ENCODE measurements at places on chromosomes 6 and 20. TPM values are rescaled to one million over a fixed set of nuclear protein-coding genes. Genes with fewer than 3 reads are reported as not detected.

DNA sequence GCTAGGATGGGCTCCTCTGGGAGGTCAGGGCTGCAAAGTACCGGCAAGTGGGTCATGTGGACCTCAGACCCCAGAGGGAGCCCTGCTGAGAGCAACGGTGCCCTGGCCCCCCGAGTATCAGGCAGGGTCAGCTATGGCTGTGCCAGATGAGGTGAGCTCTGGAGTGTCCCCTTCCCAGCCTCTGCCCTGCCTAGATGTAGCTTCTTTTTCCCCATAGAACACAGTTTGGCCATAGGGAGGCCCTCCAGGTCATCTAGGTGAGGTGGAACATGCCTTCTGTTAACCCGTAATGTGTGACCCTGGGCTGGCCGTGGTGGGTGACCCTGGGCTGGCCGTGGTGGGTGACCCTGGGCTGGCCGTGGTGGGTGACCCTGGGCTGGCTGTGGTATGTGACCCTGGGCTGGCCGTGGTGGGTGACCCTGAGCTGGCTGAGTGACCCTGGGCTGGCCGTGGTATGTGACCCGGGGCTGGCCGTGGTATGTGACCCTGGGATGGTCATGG lies 21.2 kb upstream of the PCMTD2 start:
- no peak for DNase-seq

DNA sequence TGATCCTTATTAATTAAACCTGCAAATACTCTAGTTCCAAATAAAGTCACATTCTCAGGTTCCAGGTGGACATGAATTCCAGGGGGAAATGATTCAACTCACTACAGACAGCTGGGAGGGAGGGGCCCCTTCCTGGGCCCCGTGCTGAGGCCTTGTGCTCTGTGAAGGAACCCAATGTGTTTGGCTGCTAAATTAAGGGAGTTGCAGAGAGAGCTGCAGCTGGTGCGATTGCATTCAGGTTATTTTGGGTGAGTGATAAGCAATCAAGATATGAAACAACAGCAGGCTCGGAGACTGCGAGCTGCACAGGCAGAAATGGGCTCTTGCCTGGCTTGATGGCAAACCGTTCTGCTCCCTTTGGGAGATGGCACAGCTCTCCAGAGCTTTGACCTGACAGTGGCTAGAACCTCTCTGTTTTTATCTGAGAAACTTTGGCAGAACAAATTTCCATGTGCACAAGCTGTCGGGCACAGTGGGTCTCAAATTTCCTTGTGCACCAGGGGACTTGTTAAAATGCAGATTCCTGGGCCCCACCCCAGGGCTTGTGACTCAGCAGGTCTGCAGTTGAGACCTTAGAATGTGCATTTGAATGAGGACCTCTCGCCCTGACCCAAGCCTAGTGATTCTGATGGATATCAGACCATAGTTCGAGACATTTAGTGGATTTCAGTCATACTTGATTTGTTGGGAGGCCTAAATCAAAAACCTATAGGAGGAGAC lies 9.8 kb downstream of the MAPK13 start:
- DNase-seq = no peak

DNA sequence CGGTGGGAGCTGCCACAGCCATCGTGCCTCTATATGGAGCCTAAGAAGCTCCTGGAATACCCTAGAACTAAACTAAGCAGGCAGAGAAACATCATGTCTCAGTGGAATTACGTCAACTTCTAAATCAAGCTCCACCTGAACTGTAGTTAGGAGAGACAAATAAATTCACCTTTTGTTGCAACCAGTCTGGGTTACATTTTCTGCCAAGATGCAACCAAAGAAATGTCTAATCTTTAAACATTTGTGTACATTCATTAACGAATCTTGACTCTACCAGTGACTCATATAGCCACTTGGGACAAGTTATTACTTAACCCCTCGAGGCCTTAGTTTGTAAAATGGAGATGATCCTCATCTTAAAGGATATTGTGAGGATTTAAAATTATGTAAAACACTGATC lies 8.9 kb downstream of the PTPRK start:
- DNase-seq = no peak

DNA sequence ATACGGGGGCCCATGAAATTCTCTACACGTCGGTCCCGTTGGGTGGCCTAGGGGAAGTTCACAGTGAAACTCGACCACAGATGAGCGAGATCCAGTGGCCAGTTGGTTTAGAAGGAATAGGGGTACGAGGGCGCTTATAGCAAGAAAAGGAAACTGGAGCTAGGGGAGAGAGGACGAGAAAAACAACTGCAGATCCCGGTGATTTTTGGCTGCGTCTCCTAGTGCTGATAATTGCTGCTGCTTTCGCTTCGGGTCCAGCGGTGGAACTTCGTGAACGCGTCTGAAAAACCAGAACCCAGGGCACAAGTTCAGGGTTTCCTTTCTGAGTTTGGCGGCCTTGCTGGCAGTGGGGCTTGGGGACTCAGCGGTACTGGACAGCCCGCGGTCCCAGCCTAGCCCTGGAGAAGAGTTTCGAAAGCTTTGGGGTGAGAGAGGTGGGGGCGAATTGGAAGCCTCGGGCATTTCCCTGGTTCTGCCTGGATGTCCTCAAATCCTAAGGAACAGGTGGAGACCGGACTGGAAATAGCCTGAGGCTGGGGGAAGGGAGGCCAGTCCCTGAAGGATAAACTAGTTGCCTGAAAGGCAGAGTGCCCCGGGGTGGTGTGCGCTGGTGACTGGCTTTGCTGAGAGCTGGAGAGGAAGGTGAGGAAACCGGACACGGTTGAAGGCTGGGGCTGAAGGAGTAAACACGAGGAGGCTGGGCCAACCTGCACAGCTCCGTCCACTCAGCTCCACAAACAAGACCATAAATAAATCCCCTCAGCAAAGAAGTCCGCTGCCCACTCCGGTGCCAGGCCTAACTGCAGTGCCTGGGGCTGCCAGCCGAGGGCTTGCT lies 793 bp downstream of the GMPR start:
- peak; percentile 39 for DNase-seq

DNA sequence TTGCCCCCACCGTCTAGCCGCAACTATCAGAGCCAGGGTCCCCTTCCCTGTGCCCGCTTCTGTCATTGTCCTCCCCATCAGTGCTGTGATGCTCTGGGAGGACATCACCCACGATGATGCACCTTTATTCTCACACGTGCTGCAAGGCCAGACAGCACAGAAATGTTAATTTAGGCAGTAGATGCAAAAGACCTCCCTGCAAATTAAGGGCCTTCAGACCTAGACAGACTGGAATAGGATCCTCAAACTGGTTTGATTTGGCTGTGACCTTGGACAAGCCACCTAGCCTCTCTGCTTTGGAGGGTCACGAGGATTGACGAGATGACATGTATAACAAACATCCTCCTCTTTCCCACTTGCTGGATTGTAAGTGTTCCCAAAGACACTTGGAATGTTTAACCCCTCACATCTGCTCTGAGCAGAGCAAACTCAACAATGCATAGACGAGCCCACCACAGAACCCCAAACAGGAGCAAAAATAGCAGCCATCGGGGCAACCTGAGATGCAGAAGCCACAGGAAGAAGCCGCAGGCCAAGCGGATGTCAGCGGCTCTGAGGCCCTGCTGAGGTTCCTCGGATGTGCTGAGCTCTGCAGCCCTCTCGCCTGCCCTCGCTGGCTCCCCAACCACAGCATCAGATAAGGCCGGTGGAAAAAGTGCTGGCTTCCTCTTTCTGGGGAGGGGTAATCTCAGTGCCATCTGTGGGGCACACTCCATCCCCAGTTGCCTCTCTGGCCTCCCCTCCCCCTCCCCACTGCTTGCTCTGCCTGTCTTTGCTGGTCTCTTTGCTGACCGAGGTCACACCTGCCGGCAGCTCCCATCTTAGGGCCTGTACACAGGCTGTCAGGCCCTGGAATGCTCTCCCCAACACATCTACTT lies 35.3 kb downstream of the TOX2 start:
- DNase-seq = peak; percentile 91

GRCh38 chr6:149939356-149939648 lies 2.5 kb upstream of the ULBP2 start:
- DNase-seq = no peak

- peak; percentile 61 for DNase-seq
Measured at GRCh38 chr6:14046476-14047068, 71.0 kb upstream of the CD83 start.

- no peak for DNase-seq
Measured at GRCh38 chr6:11207199-11207968, 25.1 kb downstream of the NEDD9 start.

DNA sequence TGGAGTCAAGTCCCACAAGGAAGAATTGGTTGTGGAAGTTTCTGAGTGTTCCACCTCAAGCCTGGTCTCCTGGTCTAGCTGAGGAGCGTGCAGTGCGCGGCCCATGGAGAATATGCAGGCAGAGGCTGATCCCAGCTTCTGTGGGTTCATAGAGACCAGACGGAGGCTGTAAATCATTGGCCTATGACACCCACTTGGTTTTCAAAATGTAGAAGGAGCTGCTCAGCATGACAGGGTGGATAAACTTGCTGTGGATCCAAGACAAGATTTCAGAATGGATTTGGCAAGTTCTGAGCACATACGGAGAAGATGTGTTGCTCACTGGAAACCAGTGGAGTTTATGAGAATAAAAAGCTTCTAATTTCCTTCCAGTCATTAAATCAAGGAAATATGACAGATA lies 744 bp downstream of the KIF25 start:
- DNase-seq = no peak

- no peak for DNase-seq
Measured at GRCh38 chr20:23691675-23692074, 2.8 kb upstream of the CST4 start.

- peak; percentile 20 for DNase-seq
Measured at GRCh38 chr6:158536891-158537798, 22.7 kb upstream of the TMEM181 start.

DNA sequence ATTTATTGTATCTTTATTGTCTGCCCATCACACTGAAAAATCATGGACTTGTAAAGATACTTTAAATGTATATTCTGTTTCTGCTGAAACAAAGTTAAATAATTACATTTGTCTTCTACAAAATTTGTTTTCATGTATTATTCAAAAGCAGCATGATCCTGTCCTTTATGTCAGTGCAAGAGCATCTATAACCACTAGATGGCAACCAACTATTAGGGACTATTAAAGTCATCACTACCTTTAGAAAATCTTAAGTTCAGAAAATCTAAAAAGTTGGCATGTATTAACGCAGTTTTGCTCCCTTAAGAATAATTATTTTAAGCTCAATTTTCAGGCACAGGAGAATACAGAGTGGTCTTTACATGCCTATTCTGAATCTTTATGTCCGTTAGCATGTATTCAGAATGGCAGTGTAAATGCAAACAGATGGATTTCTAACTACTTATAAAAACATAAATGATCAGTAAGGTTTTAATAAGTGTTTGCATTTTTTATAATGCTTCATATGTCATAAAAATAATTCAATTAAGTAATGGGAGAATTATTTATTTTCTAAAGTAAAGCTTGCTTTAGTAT lies 17.8 kb downstream of the TMEM30A start:
- no peak for DNase-seq

DNA sequence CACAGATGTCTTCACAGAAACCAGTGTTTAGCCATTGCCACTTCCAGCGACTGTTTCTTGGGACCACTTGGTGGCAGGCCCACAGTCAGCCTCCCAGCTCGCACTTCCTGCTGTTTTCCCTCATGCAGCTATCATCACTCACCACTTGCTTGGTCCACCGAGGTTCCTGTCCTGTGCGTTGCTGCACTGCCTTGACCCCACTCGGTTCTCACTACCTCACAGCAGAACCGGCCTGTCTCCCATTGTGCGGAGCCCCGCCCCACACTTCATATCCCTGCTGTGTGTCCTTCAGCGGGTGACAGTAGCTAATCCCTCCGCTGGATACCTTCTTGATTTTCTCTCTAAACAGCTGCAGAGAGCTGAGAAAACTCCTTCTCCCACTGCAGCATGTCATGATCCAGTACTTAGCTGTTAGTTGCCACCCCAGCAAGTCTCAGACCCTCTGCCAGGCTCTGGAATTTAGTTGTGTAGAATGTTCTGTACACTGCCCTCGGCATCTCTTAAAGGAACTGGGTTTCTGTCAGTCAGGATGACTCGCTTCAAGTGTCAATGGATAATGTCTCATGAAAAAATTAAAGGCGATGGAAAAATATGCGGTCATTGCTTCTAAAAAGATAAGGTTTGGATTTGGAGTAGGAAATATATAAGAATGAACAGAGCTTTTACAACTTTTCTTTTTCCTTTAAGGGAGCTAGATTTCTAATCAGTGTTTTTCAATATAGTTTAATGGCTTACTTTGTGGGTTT lies 208.0 kb downstream of the FARS2 start:
- DNase-seq = no peak

GRCh38 chr6:159609652-159610178 lies 83.3 kb downstream of the SOD2 start:
- DNase-seq = no peak

DNA sequence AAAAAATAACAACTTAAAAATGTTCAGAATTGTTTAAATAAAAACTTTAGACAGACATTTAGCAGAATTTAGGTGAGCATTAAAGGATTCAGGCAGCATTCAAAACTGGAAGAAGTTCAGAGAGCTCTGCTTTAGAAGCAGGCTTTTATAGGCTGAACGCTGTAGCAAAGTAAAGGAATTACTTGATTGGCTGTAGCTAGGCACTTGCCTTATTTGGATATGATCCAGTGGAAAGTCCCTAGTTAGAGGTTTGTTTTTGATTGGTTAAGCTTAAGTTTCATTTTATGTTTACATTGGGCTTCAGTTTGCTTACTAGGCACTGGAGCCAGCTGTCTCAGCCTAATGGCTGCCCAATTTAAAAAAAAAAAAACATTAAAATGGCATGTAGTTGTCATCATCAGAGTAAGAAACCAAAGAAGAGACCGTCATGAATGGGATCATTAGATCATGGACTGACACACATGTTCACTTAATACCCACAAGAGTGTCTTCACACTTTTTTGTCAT lies 65.1 kb downstream of the CBFA2T2 start:
- peak; percentile 41 for DNase-seq

DACT2 gene
- total RNA-seq = not detected

RPS10 gene
- 2,208 TPM for total RNA-seq

CLDN20 gene
- total RNA-seq = not detected

ALDH5A1 gene
- 20.8 TPM for total RNA-seq

LST1 gene
- total RNA-seq = 43.6 TPM

All from activated CD8-positive, alpha-beta T cell treated with anti-CD3 and anti-CD28 coated beads for 36 hours (primary cell).